ENCODE measurements at places on chromosomes 16 and 17.

- no peak for DNase-seq
Observed at GRCh38 chr16:8581831-8582580, 8.3 kb downstream of the TMEM114 start.

DNA sequence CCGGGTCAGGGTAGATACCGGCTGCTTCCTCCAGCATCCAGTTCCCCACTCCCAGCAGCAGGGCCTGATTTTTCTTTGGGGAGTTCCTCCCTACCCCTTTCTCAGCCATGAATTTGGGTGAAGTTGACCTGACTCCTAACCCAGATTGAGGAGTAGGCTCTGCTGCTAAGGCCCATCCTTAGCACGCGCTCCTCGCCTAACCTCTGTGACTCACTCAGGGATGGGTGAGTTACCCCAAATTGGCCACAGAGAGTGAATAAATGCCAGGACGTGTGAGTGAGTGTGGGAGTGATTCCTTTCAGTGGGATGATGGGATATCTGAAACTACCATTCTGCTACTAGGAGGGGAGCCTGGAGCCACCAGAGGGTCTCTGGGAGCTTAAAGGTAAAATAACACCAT lies 28.9 kb upstream of the ABCC12 start:
- DNase-seq, result no peak

DNA sequence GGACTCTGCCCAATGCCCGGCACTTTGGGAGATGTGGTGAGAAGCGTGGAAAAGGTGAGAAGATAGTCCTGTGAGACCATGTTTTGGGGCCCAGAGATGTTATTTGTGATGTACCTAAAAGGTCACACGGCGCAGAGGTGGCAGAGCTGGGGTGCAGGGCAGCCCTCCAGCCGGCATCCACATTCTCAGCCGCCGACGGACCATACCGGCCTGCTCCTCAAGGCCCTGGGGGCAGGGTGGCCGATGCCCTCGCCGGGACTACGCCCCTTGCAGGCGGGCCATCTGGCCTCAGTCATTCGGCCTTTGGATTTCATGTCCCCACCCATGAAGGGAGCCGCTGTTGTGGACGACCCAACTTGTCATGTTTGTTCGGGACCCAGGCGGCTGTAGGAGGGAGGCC lies 131.4 kb upstream of the GSE1 start:
- DNase-seq, result no peak

- no peak for DNase-seq
Observed at GRCh38 chr16:4692460-4693295, 684 bp upstream of the NUDT16L1 start.

GRCh38 chr16:50945171-50945570 lies 203.3 kb downstream of the CYLD start:
- no peak for DNase-seq

- no peak for DNase-seq
Observed at GRCh38 chr17:13385481-13385911, 216.2 kb downstream of the HS3ST3A1 start.

GRCh38 chr16:10558746-10559641 lies 21.4 kb downstream of the EMP2 start:
- no peak for DNase-seq

DNA sequence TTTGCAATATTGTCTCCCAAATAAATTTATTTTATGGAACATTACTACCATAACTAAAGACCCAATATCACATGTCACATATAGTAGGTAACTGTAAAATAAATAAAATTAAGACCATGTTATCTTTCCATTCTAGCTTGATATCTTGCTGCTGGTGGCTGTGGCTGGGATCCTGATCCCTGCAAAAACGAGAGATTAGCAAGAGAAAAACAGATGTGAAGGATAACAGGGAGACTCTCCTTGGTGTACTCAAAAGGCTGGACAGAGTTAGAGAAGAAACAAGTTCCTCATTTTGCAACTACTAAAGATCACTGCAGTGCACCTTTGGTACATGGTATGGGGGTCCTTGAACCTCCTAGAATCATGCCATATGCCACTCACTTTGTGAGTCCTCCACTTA lies 49.7 kb downstream of the ARHGAP27 start:
- DNase-seq, result no peak

DNA sequence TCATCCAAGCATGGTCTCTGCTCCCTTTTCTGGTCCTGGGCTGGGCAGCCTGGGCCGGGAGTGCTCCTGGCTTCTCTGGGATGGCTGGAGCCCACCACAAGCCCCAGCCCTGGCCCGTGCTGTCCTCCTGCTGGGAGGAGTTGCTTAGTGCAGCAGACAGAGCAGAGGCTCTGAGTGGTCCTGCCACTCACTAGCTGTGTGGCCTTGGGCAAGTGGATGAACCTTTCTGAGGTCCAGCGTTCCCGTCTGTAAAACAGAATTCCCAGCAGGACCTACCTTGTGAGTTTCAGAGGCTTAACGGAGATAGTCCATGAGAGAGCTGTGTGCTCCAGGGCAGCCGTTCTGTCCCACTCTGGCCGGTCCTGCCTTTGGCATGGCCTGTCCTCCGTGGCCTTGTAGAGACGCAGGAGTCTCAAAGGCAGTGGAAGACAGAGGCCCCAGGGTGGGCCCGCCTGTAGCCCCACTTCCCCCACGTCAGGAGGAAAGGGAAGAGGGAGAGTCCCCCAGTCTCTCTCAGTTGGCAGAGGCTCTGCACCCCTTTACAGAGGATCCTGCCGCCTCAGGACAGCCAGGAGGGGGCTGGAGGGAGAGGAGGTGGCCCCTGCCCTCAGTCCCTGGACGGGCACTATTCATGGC lies 7.8 kb downstream of the MYO15B start:
- no peak for DNase-seq

GRCh38 chr16:4477966-4478365 lies 1.8 kb downstream of the HMOX2 start:
- no peak for DNase-seq

GRCh38 chr17:7223375-7223774 lies 3.6 kb downstream of the ACADVL start:
- DNase-seq, result no peak

DNA sequence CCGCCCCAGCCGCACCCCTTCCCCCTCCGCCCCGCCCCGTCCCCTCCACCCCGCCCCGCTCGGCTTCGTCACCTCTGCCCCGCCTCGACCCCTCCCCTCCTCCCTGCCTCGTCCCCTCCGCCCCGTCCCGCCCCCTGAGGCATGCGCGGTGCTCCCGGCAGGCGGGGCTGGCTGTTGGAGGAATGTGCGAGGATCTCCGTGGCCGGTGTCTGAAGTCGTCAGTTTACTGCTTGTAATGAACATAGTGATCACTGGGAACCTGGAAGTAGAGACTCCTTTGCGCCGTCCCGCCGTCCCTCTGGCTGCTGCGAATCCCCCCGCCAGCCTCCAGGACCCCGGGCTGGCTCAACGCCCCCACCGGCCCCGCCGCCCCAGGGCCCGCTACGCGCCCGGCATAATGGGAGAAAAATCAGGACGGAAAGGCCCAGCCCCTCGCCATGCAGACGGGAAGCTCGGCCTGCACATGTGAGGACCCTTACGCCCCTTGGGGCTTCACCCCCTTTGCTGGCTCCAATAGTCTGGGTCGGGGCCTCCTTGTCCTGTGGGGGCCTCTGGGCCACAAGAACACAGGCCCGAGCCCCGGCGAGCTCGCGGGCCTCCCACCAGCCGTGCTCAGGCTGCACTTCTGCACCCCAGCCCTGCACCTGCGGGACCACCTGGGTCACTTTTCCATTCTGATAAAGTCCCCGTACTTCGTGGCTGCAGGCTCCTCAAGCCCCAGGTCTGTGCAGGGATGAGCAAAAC lies 743.1 kb downstream of the KCNJ18 start:
- DNase-seq, result no peak

DNA sequence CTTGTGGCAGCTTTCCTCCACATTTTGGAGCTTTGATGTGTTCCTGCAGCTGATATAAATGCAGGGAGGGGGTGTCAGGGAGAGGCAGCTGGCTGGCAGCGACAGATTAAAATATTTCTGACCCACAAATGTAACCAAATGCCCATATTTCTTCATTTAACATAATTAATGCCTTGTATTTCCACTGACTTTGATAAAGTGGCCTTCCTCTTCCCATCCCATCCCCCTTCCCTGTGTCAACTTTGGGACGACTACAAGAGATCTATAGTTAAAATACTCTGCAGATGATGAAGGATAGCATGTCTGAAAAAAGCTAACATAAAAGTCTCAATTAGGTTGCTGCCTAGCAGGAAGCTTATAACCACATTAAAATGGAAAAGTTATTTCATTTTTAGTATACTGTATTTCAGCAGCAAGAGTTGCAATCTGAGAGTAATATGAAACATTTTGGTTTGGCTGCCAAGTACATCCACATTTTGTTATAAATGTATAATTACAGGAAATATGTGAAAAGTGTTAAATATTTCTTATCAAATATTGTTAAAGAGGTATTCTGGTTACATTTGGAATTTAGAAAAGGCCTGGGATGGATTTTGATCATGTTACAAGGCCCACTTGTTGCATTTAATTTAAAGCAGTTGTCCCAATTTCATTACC lies 238.7 kb upstream of the TBX2 start:
- DNase-seq, result no peak

DNA sequence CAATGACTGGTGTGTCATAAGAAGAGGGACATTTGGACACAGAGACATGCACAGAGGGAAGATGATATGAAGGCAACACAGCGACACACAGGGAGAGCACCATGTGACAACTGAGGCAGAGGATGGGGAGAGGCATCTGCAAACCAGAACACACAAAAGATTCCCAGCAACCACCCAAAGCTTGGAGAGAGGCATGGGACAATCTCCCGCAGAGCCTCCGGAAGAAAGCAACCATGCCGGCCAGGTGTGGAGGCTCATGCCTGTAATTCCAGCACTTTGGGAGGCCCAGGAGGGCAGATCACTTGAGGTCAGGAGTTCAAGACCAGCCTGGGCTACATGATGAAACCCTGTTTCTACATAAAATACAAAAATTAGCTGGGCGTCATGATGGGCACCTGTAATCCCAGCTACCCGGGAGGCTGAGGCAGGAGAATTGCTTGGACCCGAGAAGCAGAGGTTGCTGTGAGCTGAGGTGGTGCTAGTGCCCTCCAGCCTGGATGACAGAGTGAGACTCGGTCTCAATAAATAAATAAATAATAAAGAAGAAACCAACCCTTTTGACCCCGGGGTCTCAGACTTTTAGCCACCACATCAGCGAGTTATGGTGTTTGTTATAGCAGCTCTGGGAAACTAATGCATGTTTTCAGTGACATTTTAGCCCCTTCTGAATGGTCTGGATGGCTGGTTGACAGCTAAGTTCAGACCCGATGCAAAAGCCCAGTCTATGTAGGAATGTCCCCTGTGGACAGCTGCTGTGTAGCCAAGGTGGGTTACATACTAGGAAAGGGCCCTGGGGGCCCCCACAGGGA lies 13.8 kb upstream of the PLCG2 start:
- DNase-seq, result no peak

- no peak for DNase-seq
Observed at GRCh38 chr17:33085256-33085655, 93.6 kb downstream of the SPACA3 start.

GRCh38 chr17:8173871-8174322 lies 2.3 kb downstream of the TMEM107 start:
- no peak for DNase-seq

- no peak for DNase-seq
Observed at GRCh38 chr16:8645831-8646230, 24.3 kb downstream of the METTL22 start.

DNA sequence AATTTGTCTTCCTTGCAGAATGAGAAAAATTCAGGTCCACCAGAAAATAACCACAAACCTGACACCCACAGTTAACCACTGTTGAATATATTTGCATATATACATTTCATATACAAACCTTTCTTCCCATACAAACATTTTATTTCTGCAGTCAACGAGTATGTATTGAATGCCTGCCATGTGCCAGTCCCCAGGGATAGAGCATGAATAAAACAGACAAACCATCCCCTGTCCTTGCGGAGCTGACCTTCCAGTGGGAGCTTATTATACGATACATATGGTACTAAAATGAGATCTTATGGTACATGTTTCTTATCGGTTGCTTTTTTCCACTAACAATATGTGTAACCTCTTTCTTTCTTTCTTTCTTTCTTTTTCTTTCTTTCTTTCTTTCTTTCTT lies 116.7 kb downstream of the PITPNC1 start:
- no peak for DNase-seq

DNA sequence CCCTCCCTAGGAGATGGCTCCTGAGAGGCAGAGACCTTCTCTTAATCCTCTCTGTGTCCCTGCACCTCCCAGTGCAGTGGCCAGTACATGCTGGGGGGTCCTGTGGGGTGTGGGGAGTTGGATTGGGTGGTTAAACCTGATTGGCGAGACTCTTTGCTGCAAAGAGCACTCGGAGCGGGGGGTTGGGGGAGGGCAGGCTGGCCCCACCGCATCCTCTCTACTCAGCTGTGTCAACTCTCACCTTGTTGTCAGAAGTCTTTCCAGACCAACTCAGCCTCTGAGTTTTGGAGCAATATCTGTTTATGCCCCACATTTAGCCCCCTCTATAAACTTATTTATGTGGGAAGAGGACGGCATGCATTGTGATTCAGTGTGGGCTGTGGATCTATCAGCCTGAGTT lies 40.0 kb downstream of the SMARCE1 start:
- DNase-seq, result peak; percentile 42

DNA sequence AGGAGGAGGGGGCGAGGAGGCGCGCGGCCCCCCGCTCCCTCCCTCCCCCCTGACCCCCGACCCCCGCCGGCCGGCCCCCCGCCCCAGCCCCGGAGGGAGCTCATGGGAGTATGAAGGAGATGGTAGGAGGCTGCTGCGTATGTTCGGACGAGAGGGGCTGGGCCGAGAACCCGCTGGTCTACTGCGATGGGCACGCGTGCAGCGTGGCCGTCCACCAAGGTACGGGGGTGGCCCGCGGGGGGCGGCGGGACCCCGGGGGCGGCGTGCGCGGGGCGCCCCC lies 390 bp downstream of the MLLT6 start:
- no peak for DNase-seq

GRCh38 chr16:75789237-75789636 lies 62.9 kb upstream of the CPHXL start:
- no peak for DNase-seq

DNA sequence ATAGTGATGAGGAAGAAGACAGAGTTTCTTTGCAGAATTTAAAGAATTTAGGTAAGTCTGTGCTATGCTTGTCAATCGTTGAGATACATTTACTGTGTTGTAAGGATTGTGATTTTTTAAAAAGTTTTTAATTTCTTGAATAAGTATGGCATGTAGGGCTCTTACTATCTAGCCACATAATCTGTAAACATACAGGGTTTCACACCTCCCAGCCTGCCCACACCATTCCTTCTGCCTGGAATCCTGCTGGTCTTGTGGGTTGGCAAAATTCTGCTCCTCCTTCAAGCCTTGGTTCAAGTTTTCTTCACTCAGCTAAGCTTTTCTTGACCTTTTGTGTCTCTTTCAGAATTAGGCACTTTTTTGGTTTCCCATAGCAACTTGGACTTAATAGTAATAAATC lies 7.5 kb downstream of the ZNHIT3 start:
- no peak for DNase-seq

- no peak for DNase-seq
Observed at GRCh38 chr17:65047941-65048340, 8.6 kb downstream of the GNA13 start.

- no peak for DNase-seq
Observed at GRCh38 chr16:56341656-56342399, 83.5 kb downstream of the AMFR start.

DNA sequence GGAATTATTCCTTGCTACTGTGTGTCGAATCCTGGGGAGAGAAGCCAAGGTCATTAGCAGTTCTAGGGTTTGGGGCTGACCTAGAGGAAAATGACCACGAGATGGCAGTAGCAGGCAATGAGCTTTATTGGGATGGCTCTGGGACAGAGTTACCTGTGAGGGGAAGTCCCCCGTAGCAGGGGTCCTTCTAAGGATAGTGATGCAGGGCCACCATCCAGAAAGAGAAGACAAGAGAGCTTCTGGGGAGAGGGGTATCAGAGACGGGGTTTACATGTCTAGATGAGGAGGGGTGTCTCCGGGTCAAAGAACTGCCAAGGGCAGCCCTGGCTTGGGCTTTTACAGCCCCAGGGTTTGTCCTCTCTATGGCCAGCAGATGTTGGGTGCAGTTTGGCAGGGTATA lies 6.4 kb upstream of the GGT6 start:
- no peak for DNase-seq

Data from activated CD4-positive, CD25-positive, alpha-beta regulatory T cell (primary cell).